ENCODE measurements at places on chromosomes 5 and 9.

DNA sequence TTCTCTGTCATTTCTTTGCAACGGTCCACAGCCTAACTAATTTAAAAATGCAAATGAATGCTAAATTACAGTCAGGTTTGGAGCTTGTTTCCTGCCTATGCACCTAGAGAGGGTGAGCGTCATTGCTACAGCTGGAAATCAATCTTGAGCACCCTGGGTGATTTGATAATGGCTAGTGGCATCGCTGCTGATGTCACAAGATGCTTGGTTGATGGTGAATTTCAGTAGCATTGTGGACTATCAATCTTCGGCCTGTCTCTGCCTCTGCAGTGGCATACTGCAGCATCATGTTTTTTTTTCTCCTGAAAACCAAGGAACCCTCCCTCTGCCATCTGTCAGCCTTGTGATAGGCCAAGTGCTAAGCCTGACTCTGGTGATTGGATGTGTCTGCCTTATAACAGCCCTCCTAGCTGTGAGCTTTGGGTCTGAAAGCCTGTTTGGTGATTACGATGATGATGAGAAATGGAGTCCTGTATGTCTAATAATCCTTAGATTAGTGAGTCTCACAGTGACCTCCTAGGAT is 75.3 kb downstream of the NMUR2 start:
- no peak for DNase-seq

DNA sequence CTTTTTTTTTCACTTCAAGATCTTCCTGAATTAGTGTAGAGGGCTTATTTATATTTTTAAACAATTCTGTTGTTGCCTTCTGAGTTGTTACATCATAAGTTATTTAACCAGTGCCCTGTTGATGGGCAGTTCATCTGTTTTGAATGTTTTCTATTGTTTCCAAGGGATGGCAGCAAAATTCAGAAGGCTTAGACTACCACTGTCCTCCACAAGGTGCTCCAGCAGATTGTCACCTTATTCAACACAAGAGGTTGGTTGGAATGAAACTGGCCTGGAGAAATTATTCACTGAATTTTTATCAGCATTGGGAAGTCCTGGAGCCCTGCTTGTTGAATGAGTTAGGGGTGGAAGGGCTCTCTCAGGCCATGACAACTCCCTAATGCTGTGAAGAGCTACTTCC is 1.3 kb upstream of the KLHL9 start:
- DNase-seq, result no peak

GRCh38 chr9:89538871-89539270 is 41.0 kb upstream of the SEMA4D start:
- DNase-seq, result no peak

DNA sequence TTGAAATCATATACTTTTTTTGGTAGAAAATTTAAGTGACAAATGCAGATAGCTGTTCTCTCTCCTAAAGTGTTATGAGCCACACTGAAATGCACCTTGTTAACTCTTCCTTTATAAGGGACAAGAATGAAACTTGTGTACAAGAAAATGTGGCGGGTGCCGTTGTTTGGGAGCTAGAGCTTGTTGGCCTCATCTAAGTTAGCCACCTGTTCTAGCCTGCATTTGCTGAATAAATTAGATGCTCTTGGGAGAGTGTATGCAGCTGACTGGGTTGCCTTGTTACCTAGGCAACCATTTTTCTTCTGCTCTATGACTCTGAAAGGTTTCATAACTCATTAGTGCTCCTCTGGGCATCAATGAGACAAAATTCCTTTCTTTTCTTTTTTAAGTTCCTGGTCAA is 174.3 kb downstream of the TAF11L14 start:
- no peak for DNase-seq

GRCh38 chr5:66015196-66015960 is 89.0 kb downstream of the ERBIN start:
- DNase-seq, result no peak

GRCh38 chr5:134458234-134459009 is 46.7 kb upstream of the CDKN2AIPNL start:
- peak; percentile 75 for DNase-seq

- no peak for DNase-seq
Measured at GRCh38 chr5:151750121-151750520, 8.3 kb downstream of the ATOX1 start.

All from left cardiac atrium (tissue), 4 donors.